ENCODE measurements at places on chromosomes 7 and 10.
A peak's percentile ranks its signal among the peaks of the same experiment; 100 is the strongest.

DNA sequence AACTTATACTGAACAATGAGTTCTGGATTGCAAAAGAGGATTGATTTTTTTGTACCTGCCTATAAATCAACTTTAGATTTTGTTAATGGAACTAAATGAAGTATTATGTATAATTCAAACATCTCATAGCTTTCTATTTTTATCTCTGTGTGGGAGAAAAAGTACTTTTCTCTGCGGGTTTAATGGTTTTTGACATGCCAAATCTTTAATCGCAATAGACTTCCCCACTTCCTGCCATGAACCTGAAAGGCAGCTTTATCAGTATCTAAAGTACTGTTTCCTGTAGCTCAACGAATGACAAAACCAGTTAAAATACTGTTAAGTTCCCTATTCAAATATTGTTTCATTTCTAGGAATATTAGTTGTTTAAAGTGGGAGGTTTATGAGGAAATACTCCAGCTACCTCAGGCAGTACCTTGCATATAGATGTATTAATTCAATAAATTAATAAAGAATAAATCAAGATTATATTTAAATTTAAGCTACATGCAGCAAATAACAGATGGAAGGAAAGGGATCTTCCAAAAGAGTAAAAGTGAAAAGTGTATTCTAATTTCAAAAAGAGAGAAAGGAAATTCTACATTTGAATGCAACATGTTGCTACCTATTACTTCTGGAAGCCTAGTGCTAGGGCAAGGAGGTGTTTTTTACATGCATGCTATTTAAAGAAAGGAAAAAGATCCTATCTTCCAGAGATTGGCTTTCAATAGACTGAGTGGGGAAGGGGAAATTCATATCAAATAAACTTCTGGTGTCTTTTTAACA is 75.9 kb downstream of the SVOPL start:
- DNase-seq, result no peak

- DNase-seq, result no peak
Measured at GRCh38 chr7:99456288-99456687, 9.7 kb downstream of the ATP5MF start.

GRCh38 chr7:157923903-157924630 is 587.3 kb downstream of the DNAJB6 start:
- no peak for DNase-seq

DNA sequence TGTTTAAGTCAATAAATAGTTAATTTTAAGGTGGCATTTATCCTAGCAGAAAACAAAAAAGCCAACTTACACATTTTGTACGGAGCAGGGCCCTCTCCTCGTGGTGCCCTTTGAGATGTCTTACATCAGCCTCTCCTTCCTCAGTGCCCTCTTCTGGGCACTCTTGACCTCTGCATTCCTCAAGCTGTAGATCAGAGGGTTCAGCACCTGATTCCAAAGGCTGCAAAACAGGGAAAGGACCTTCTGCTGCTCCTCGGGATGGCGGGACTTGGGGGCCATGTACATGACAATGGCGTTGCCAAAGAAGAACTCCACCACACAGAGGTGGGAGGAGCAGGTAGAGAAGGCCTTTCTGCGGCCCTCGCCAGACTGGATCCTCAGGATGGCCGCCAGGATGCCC is 4.6 kb upstream of the OR2A14 start:
- DNase-seq, result no peak

- no peak for DNase-seq
Measured at GRCh38 chr7:96359876-96360275, 38.0 kb upstream of the SLC25A13 start.

- no peak for DNase-seq
Measured at GRCh38 chr10:1664333-1664964, 72.9 kb downstream of the ADARB2 start.

DNA sequence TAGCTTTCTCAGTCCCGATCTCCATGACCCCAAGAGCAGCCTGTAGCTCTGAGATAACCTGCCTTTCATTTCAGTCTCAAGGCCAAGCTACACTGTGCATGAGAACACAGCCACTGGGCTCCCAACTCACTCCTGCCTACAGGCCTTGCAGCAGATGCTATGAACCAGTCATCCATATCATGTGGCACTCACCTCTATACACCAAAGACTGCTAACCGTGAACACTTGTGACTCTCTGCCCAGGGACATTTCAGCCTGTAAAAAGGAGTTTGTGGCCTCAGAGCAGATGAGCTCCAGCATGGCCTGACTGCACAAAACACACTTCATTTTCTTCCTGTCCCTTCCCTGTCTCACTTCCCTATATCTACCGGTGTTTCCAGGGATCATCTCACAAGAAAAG is 56.9 kb upstream of the NPY start:
- no peak for DNase-seq

DNA sequence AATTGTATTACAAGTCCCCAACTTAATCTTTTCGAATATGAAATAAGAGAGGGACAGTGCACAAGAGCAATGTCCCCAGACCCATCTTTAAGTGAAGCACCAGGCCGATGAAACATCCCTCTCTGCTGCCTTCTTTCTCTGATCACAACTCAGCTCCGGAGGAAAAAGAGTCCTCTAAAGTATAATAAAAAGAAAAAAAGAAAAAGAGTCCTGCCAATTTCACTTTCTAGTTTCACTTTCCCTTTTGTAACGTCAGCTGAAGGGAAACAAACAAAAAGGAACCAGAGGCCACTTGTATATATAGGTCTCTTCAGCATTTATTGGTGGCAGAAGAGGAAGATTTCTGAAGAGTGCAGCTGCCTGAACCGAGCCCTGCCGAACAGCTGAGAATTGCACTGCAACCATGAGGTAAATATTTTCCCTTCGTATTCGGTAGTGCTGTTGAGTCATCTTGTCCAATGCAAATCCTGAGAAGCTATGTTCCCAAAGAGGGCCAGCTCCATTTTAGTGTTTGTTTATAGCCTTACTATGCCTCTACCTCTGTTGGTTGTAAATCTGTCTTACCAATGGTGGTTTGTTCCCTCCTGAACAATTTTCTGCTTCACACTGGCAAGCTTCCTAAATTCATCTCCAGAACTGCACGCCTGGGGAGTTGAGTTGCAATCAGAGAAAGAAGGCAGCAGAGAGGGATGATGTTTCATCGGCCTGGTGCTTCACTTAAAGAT is at the start of gene IFIT2:
Gene IFIT2 (plus strand): TSS at position 326 of the 725 bp plus-strand sequence. CDS start 78 bp downstream, at position 404.
- no peak for DNase-seq

- DNase-seq, result no peak
Measured at GRCh38 chr7:123323689-123324088, 123.9 kb upstream of the SLC13A1 start.

- no peak for DNase-seq
Measured at GRCh38 chr7:38677981-38678697, 47.0 kb upstream of the AMPH start.

GRCh38 chr10:20363684-20364083 is 533.4 kb downstream of the NEBL start:
- no peak for DNase-seq

DNA sequence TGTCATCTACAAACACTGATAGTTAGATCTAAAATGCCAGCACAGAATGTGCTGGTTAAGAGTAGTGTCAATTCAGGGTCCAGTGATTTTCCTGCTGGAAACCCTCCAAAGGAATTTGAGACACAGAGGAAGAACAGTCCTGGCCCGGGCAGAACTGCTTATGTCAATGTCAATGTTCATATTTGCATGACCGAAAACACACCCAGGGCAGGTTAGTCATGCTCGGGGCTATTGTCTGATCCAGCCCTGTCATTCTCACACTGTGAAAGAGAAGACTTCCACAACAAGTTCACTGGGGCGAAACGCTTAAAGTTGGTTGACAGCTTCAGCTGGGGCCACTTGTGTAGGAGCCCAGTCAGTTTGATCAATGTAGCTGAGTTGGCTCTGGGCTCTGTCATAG is 139.3 kb downstream of the C1GALT1 start:
- no peak for DNase-seq

DNA sequence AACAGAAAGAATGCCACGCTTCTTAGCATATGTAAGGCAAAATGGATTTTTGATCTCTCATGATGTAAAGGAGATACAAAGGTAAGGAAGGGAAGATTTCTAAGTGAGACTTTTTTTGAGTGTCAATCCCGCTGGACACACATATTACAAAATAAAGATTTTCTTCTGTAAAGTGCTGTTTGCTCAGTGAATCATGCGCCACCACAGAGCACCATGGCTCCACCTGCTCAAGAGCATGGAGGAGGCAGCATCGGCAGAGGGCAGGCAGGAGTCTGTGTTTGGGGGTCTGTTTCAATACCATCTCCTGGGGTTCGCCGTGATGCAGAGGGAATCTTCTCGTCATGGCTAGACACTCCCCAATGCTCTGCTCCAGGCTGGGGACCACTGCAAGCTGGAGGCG is 83.5 kb downstream of the ALOX5 start:
- DNase-seq, result no peak

DNA sequence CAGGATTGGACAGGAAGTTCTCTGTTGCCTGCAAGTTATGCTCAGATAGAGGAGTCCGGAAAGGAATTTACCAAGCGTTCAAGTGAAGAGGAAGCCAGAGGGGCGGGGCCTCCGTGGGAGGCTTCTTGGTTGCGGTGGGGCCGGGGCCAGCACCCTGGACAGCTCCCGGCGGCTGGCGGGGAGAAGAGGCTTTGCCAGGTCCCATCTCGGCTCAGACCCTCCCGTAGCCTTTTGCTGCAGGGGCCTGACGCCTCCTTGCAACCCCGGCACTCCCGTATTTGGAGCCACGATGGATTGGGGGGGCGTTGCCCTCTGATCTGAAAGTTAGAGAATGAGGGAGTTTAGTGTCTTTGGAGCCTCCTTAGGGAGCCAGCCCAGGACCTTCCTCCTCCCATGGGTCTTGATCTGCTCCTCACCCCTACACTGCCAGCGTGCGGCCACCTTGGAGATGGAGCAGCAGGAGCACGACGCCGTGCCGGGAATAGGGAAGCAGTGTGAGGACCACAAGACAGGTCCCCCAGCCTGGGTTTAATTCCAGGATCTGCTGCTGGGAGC is 3.1 kb upstream of the SLC18A3 start:
- DNase-seq, result peak; percentile 13

DNA sequence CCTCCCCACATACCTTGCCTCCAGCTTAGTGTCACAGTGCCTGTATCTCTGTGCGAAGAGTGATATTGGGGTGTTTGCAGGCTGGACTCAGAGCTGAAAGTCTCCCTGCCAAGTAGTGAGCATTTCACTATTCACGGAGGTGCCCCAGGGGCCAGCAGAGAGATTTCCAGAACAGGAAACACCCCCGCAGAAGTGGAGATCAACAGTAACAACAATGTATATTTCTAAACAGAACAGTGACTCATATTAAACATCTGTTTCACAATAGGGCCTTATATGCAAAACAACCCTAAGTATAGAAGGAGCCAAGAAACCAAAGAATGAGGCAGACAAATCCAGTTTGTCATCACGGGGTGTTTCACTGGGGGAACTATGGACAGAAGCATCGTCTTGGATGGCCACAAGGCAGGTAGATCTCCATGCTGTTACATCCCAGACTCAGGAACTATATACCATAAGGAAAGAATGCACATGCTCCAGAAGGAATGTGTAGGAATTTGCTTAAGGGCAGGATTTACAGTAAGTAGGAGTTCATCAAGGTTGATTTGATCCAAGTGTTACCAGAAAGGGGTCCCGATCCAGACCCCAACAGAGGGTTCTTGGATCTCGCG is 29.3 kb upstream of the CCL24 start:
- DNase-seq, result no peak

DNA sequence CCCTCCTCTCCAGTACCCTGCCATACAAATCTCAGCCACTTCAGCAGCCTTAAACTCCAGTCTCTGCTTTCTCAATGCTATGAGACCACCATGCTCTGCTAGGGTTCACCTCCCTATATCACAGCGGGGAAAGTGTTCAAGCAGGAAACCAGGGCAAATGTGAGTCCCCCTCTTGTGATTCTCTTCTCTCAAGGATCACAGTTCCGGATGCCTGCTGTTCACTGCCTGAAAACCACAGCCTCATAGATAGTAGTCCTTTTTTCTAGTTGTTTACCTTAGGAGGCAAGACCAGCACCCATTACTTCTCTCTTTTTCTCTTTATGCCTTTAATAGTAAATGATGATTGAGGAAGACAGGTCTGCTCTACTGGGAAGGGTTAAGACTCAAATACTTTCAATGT is 100.8 kb downstream of the SGMS1 start:
- no peak for DNase-seq

DNA sequence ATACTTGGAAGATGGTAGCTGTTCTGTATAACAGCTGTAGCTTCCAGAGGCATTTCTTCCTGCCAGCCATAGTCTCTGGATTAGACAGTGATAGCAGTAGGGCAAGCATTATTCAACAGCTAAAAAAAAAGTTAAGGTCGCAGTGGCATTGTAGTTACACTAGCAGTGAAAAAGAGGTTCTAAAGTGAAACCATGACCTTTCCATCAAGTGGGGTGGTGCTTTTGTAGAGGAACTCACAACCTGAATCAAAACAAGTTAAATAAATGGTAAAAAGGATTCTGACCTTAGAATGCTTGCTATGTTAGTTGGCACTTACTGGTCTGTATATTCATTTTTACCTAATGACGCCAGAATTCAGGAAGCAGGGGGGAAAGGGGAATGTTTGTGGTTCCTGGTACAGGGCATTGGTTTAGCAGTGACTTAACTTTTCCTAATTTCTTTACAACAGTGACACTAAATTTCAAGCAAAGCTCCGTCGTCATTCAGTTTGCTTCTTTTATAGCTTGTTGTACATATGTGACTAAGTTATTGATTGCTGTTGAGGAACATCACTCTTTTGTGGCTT is 55.0 kb downstream of the GBF1 start:
- no peak for DNase-seq
